ENCODE measurements at places on chromosomes 7 and 10.

DNA sequence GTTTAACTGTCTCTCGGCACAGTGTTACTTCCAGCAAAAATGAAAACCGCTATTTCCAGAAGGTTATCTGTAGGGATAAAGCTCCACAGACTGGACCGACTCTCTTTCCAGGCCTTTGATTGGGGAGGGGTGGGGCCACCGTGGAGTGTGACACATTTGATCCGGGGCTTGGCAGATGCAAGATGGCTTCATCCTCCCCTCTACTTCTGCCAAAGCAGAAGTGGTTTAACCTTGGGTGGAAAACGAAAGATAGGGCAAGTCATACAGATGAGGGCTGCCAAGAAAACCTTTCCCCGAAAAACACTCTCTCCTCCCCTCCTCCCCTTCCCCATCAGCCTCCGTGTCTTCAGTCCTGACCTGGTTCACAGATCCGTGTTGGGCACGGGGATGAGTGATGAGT, 139.7 kb upstream of the SH2B2 start:
- no peak for DNase-seq

- peak; percentile 12 for DNase-seq
Measured at GRCh38 chr7:37372750-37373149, 75.9 kb downstream of the ELMO1 start.

GRCh38 chr10:27819781-27820531, 74.3 kb upstream of the MKX start:
- no peak for DNase-seq

DNA sequence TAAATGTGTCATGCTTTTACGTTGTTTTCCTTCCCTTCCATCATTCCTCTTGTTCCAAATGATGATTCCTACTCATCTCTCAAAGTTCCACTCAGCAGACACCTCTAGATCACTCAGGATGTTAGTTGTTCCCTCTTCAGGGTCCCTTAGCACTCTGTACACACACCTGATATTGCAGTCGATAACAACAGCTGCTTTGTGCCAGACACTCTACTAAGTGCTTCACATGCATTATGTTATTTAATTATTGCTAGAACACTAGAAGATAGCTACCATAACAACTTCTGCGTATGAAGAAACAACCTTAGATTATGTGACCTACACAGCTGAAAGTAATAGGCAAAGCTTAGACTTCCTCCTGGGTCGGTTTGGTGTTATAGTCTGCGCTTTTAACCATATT, 29.6 kb downstream of the PCBD1 start:
- DNase-seq: no peak

DNA sequence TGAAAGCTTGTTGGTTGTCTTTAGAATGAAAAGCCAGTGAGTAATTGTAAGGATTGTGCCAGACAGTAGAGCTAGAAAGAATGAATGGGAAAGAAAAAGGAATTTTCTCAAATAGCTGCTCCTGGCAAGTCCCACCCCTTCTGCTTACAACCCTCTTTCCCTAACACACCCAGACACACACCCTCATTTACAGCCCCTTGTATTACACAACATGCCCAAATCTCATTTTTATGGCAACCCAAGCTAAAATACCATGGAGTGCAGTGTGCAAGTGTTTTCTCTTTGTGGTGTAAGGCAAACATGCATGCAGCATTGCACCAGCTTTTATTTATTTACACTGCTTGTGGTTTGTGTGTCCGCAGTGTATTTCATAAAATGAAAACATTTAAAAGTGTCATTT, 1.5 kb downstream of the PRKAR2B start:
- DNase-seq: peak; percentile 36

DNA sequence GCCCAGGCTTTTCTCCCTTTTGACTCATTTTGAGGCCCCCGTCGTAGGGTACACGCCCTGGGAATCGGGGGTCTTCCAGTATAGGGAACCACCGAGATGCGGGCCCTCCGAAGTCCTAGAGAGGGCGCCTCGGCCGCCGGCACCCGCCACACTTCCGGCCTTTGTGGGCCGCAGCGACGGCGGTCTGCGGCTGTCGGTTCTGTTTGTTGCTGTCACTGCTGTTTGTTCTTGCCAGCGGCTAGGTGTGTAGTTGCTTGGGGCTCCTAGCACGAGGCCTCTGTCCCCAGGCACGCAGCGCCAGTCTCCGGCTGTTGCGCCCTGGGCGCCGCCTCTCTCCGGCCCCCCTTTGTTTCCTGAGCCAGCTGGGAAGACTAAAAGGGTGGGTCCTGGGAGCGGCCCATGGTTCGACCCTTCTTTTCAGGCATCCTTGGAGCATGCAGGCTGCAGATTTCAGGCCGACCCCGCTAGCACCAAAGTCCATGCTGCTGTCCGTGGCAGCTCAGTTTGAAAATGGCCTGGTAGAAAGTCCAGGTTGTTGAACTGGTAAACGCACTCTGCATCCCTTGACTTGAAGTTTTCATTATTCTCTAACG, 17.8 kb upstream of the ZKSCAN1 start:
- DNase-seq: no peak

- DNase-seq: no peak
Measured at GRCh38 chr7:46934198-46934825, 647.6 kb downstream of the TNS3 start.

GRCh38 chr7:158016180-158017097, 571.2 kb downstream of the PTPRN2 start:
- DNase-seq: peak; percentile 97

DNA sequence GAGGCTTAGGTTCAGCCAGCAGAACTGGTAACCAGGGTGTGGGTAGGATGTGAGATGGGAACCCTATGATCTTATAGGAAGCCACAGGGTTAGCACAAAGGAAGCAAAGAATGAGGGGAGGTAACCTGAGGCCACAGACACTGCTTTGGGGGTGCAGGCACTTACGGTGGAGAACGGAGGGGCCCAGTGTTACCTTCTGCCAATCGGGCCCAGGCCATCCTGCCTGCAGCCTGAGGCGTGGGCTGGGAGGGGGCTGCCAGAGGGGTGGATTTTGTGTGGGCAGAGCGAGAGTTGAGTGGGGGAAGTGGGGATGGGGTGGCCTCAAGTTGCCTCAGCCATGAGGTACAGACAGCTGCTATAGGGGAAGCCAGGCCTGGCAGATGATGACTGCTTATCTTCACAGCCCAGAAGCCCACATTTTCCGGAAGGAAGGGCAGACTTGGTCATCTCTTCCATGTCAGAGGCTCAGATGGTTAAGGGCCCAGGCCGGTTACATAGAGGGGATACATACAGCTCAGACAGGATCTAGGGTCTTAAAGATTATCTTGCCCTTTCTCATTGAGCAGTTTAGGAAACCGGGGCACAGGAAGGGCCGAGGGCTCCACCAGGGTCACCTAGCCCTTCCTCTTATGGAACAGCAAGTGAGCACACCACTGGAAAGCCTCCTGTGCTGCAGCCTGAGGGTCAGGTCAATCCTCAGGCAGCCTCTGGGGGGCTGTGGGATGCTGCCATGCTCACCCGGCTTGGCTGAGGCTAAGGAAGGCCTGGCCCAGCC, 24.4 kb upstream of the VSIR start:
- no peak for DNase-seq

- DNase-seq: no peak
Measured at GRCh38 chr7:29929018-29929807, 60.4 kb downstream of the SCRN1 start.

- no peak for DNase-seq
Measured at GRCh38 chr10:95295031-95295755, 4.4 kb upstream of the PDLIM1 start.

DNA sequence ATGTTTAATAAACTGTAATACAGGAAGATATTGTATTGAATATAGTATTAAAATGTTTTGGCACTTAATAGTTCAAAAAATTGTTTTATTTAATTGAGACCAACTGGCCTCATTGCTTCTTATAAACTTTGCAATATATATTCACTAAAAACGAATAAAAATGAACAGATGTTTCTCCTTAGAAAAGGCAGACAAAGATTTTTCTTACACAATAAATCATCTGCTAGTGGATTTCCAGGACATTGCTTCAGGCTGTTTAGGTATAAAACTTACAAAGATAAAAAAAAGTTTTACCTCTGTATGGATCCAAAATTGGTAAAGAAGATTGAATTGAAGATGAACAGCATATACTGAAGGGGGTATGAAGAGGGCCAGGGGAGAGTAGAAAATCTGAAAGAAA, 143.6 kb downstream of the AGMO start:
- no peak for DNase-seq

- DNase-seq: no peak
Measured at GRCh38 chr7:53418834-53419482, 383.5 kb downstream of the POM121L12 start.

GRCh38 chr7:16648551-16648950, 2.6 kb downstream of the BZW2 start:
- no peak for DNase-seq

DNA sequence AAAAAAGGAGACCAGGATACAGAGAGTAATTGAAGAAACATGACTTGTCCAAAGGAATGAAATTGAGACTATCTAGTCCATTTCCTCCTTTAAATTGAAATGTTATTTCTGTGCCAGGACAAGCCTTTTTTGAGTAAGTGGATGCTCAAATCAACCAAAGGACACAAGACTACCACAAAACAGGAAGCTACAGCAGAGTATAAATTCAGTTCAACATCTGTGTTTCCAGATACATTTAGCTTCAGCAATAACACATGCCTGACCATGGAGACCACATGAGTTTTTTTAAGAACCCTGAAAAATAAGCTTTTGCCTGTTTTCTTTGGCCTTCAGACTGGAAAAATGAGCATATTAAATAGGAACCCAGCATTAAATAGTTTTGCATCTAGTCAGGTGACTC, 707.5 kb downstream of the ZWINT start:
- no peak for DNase-seq

DNA sequence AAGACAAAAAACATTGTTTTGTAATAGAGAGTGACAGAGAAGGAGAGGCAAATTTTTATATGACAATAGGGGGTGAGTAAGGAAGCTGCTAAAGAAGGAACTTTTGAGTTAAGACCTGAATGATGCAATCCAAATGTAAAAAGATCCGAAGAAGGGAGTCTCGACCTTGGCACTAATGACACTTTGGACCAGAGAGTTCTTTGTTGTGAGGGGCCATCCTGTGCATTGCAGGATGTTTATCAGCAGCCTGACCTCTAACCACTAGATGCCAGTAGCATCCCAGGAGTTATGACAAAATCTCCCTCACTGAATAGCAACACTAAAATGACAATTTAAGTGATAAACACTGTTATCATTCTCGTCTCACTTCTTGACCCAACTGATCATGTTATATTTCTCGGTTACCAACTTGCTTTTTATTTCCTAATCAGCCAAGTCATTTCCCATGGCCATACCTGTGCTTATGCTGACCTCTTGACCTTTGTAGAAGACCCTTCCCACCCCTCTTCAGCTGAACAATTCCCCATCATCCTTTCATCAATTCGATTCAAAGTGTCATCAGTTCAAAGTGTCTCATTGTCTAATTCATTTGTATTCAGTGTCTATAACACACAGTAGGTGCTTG, 30.0 kb downstream of the DGKI start:
- no peak for DNase-seq

GRCh38 chr10:95384011-95384704, 93.4 kb upstream of the PDLIM1 start:
- DNase-seq: no peak

GRCh38 chr7:151494298-151495284, 25.1 kb downstream of the RHEB start:
- no peak for DNase-seq

DNA sequence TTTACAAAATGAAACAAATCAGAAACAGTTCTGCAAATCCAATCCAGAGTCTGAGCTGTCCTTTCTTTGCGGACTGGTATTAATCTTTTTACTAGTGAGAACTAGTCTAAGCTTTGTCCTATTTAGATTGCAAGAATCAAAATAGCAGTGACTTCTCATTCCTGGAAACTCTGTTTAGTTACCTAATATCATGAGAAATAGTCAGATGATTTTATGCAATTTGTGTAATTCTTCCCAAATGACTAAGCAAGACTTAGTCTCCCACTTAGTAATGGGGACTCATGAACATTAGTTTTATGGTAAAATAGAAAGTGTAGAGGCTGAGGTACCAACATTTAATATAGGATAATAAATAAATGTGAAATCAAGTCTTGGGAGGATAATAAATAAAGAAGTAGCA, 341.3 kb downstream of the DNAJB9 start:
- no peak for DNase-seq

- no peak for DNase-seq
Measured at GRCh38 chr7:43618073-43618472, 35.2 kb downstream of the STK17A start.

- no peak for DNase-seq
Measured at GRCh38 chr7:91375378-91375777, 111.1 kb downstream of the FZD1 start.

GRCh38 chr7:2869981-2870380, 25.9 kb upstream of the GNA12 start:
- DNase-seq: no peak

DNA sequence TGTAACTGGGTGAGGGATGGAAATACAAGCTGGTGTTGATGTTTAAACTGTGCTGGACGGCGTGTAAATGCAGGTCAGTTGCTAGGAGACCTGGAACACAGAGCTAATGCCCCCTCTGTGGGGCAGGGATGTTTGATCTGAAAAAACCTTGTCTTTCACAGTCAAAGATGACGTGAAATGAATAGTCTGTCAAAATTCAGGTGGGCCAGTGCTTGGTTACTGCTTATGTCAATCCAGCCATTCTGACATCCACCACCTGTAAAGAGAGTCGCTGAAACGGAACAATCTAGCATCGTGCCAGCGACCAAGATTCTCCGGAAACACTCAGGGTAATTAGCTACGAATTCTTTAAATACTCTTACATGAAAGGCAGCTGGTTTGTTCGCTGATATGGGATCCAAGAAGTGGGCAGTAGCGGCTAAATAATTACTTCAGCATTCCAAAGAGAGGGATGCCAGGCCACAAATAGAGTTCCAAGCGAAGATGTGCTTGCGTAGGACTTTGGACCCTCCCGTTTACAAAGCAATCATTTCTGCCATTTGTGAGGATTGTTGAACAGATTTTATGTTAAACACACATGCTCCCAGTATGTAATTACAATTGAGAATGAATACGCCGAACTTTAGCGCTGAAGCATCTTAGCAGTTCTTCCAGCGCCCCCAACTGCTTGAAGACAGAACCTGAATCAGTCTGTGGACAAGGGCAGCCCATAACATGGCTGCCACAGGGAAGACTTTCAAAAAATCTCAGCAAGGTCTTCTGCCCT, 7.3 kb upstream of the ASB4 start:
- DNase-seq: no peak

All from spinal cord (tissue), 10 donors.